GM13976 (cell line): ENCODE measurements at places on chromosomes 2 and 18.

GRCh38 chr18:840023-840408 is 28.0 kb upstream of the YES1 start:
- DNase-seq, result no peak

GRCh38 chr2:40436093-40436475 is 15.8 kb downstream of the SLC8A1 start:
- DNase-seq, result no peak

DNA sequence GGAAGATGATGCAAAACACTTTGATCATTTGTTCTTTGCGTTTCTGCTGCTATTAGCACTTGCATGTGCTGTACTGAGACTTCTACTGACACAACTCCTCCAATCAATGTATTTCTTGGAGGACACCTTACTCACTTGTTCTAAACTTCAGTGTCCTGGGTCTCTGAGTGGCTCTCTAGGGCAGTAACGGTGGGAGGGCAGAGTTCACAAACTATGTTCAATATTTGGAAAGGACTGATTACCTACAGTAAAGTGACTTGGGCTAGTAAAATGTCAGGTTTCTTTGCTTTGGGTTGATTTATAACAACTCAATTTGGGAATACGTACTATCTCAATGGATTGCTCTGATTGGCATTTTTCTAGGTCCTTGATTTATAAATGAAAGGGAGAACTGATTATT is 49.3 kb upstream of the PAX8 start:
- no peak for DNase-seq

DNA sequence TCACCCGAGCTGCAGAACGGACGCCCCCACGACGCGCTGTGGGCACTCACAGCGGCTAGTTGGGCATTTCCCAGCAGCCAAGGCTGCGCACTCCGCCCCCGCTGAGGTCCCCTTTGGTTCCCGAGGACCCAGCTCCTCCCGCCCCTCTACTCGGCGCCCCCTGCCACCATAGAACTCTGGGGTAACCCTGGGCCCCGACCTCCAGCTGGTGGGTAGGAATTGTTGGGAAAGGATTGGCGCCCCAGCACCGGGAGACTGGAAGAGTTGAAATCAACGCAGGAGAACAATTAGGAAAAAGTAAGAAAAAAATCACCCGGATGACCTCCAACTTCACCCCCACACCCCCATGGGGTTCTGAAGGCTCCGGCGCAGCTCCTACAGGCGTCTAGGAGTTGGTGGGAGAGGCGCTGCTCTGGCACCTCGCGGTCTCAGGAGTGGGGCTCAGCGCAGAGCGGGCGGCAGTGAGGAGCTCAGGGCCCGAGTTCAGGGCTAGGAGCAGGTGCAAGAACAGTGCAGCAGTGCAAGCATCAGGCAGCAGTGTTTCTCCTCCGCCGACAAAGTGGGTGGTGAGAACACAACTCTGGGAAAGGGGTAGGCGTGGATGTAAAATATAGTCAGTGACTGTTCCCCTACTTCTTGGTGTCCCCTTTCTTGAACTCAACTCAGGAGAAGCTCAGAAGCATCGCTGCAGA is 14.0 kb downstream of the POU3F3 start:
- no peak for DNase-seq

DNA sequence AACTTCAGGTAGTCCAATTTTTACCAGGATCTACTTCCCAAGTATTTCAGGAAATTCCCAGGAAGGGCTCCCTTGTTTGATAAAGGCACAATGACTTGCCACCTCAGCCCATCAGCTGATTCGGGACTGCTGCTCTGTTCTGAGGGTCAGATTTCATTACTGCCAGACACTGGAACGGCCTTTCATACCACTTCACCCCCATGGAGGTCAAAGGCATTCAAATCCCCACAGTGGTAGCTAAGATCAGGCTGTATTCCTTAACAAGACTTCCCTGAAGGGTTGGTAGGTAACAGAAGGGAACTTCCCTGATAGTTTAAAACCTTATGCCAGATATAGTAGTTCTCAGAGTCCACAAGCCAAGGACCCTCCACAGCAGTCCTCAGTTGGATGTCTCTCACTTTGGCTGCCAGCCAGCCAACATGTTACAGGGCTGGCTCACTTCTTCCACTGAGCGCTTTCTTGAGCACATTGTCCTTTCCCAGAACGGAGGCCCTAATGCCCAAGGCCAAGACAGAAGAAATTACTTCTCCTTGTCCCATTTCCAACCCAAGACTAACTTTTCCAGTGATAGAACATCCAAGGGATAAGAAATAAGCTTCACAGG is 40.0 kb upstream of the GLS start:
- no peak for DNase-seq

GRCh38 chr18:79657342-79657996 is 22.1 kb upstream of the CTDP1 start:
- no peak for DNase-seq

- peak; percentile 58 for DNase-seq
Measured at GRCh38 chr18:77133835-77134496, 1.4 kb upstream of the MBP start.

DNA sequence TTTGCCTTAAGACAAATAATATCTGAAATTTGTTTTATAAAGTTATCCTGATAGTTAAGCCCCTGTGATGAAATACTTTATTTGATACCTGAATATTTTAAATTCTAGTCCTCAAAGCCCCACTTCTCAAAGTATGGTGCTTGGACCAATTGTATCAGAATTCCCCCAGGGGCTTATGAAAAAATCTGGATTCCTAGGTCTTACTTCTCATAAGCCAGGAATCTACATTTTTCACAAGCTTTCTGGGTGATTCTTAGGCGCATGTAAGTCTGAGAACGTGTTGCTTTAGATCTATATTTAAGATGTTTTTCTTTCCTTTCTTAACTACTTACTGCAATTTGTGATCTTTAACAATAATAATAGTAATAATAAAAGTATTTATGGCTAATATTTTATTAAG is 53.1 kb downstream of the MYO1B start:
- DNase-seq, result no peak

GRCh38 chr2:181456660-181457120 is 496 bp upstream of the ITGA4 start:
- DNase-seq, result peak; percentile 56

DNA sequence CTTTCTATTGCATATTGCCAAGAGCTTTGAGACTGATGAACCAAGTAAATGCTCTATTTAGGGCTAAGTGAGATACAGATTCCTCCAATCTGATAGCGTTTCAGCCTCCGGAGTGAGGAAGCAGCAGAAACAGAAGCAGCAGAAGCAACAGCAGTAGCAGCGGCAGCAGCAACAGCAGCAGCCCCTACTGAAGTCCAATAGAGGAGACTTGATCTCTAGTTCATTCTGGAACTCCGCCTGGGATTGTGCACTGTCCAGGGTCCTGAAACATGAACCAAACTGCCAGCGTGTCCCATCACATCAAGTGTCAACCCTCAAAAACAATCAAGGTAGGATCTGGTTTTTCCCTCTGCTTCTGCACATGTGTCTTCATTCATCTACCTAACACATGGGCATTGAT is at the start of gene DPP10:
DPP10 (plus strand) TSS at position 132 of the 400 bp plus-strand sequence.
- DNase-seq, result no peak

GRCh38 chr2:37388074-37388473 is 43.6 kb downstream of the QPCT start:
- no peak for DNase-seq

- no peak for DNase-seq
Measured at GRCh38 chr2:69567157-69567908, 76.2 kb downstream of the AAK1 start.

- DNase-seq, result no peak
Measured at GRCh38 chr18:60560071-60560470, 187.5 kb upstream of the MC4R start.
